ENCODE measurements at places on chromosomes 11 and 22. TPM values are rescaled to one million over a fixed set of nuclear protein-coding genes. Genes with fewer than 3 reads are reported as not detected.

Gene OR8A1
- total RNA-seq, result not detected

DNA sequence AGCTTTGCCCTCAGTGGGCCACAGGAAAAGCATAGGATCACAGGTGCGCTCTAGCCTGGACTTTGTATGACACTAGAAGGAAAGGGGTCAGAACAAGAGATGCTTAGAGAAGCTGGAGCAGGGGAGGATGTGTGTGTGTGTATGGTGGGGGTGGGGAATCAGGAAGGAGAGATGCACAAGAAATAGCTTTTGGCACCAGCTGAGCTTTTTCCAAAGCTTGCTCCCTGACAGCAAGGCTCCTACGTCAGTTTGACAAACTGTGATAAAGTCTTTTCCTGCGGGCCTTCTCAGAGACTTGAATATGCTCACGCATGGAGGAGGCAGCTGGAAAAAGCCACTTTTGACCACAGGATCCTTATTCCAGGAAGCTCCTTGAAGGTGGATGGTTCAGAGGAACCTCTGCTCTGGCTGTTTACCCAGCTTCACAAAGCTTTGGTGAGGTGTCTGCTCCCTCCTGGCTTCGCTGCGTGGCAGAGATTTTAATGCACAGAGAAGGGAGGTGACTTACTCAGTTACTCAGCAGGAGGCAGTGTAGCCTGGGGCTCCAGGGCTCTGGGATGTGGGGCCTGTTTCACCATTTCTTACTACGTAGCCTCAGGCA lies 3.9 kb downstream of the CDC42EP1 start:
- DNase-seq, result no peak

GRCh38 chr11:119752345-119752871 lies 23.4 kb upstream of the NECTIN1 start:
- DNase-seq, result no peak

GRCh38 chr11:9527481-9528135 lies 45.9 kb upstream of the WEE1 start:
- DNase-seq, result no peak

GRCh38 chr22:41892721-41893120 lies 22.2 kb downstream of the SHISA8 start:
- no peak for DNase-seq

- no peak for DNase-seq
Measured at GRCh38 chr22:39947220-39948216, 12.7 kb upstream of the TMA7B start.

GRCh38 chr22:44723801-44724200 lies 21.8 kb downstream of the PRR5 start:
- no peak for DNase-seq

DNA sequence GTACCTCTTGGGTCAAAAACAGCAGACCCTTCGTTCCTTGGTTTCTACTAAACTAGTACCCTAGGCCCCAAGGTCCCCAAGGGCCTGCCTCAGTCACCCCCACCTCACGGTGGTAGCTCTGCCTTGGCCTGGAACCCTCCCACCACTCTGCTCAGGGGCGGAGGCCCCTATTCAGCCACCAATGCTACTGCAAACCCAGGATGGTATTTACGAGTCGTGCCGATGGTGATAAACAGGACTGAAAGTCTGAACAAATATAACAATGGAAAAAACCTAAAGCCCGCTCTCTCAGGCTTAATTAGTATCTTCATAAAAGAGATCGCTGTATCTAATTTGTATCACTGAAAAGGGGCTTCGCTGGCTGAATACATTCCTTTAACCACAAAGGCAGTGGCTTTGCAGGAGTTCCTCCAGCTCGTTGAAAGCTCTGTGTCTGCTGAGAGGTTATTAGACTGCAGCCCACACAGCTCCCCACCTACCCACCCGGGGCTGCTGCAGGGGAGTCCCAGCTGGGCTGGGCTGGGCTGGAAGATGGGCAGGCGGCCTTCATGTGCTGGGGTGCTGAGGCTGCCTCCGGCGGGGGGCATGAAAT lies 15.2 kb downstream of the SHISAL1 start:
- DNase-seq, result no peak
